Esophagus squamous epithelium (tissue), 5 donors: ENCODE measurements at places on chromosomes 3 and 15.

- no peak for DNase-seq
These were observed 19.9 kb downstream of the RPLP1 start for GRCh38 chr15:69472562-69472961.

- no peak for DNase-seq
These were observed 8.5 kb downstream of the IREB2 start for GRCh38 chr15:78446551-78446950.

DNA sequence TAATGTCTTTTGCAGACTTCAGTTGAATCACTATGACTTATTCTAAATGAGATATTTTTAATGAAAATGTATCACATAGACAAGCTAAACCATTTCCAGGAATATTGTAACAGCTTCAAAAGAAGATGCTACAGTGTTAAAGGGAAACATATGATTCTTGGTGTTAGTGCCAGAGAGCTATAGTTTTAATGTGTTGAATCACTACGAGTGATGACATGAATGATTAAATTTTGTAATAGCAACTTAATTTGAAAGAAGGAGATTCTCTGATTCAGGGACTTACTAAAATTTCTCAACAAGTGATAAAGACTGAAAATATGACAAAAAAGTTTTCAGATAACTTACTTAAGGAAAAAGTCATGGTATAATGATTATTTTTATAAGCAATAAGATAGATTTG lies 267.3 kb upstream of the SLITRK3 start:
- no peak for DNase-seq

- DNase-seq, result no peak
These were observed 19.7 kb downstream of the SLC6A20 start for GRCh38 chr3:45776611-45777010.

DNA sequence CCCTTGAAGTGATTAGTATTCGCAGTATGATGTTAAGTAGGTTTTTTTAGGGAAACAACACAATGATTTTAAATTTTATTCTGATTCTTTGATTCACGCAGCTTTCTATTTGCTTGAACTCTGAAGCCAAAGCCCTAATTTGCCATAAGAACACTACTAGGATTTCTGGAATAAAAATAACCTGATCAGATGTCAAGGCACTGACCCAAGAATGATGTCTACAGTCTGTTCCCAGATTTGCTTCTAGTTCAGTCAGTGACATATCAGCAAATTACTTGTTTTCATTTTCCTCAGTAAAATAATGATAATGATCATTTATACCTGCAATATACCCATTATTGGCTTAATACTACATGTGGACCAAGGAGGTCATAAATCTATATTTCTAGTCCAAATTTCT lies 179.5 kb upstream of the EIF1B start:
- DNase-seq, result no peak

- no peak for DNase-seq
These were observed 216.2 kb upstream of the UBE2E1 start for GRCh38 chr3:23589602-23590001.

DNA sequence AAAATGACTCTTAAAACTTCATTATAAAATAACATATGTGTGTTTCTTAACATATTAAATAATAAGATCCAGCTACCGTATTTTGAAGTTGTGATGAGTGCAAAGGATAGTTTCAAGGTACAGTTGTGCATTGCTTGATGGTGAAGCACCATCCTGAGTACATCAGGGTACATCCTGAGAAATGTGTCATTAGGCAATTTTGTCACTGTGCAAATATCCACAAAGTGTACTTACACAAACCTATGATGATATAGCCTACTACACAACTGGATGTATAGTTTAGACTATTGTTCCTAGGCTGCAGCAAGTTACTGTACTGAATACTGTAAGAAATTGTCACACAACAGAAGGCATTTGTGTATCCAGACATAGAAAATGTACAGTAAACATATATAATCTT lies 20.8 kb upstream of the TM4SF1 start:
- no peak for DNase-seq

GRCh38 chr3:152038490-152038889 lies 165.0 kb downstream of the SUCNR1 start:
- no peak for DNase-seq

DNA sequence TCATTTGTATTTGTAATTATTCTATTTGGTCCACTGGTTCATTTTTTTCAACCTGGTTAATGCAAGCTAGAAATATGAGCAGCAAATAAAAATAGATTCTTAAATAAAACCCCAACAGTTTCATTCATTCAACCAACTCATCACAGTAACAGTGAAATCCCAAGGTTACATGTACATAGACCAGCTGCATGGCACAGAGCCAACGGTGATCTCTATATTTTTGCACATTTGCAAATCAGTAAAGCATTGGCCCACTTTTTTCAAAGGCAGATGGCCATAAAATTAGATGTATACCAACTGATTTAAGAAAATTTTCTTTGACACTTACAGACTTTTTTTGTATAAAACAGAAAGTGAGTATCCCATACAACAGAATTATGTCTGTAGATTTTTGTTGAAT lies 49.3 kb downstream of the STRIT1 start:
- DNase-seq, result no peak

DNA sequence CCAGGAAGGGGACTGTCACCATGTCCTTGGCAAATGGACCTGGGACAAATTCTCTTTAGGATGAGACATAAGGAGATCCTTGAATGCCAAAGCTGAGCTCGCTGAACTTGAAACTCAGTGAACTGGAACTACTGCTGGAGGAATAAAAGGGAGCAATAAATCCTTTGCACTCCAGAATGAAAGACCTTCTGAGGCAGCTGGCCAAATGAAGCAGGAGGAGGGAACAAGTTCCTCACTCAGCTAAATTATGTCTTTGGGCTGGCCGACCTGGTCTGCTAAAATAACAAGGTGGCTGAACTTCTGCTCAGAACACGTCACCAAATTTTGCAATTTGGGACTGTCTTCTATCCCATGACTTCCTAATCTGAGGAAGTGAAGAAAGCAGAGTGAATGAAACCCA lies 314.7 kb downstream of the LPP start:
- no peak for DNase-seq

- no peak for DNase-seq
These were observed 153.4 kb downstream of the FBLN2 start for GRCh38 chr3:13702286-13702685.

DNA sequence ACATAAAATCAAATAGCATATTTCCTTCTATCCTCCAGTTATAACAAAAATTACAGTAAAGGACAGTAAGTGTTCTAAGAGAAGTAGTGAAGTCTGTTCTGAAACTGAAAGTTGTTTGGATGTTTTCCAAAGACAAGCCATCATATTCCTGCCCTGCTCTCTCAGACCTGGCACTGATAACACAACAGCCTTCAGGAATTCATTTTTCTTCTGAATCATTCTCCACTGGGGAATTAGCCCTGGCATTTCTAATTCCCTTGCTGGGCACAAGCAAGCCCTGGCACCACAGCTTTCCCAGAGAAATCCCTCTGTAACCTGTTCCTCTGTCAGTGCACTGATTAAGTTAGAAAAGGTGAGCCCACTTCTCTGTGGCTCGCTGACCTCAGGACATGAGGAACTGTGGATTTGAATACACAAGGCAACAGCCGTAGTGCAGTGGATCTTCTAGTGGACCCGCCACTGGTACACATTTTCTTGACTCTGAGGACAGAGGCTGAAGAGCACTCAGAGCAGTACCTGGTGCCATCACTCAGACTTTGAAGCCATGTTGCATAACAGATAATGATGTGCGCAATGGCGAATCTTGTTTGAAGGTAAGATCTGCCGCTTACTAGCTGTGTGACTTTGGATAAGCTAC lies 61.6 kb downstream of the WWTR1 start:
- no peak for DNase-seq

- no peak for DNase-seq
These were observed 14.6 kb downstream of the ADAMTS9 start for GRCh38 chr3:64673159-64673715.

DNA sequence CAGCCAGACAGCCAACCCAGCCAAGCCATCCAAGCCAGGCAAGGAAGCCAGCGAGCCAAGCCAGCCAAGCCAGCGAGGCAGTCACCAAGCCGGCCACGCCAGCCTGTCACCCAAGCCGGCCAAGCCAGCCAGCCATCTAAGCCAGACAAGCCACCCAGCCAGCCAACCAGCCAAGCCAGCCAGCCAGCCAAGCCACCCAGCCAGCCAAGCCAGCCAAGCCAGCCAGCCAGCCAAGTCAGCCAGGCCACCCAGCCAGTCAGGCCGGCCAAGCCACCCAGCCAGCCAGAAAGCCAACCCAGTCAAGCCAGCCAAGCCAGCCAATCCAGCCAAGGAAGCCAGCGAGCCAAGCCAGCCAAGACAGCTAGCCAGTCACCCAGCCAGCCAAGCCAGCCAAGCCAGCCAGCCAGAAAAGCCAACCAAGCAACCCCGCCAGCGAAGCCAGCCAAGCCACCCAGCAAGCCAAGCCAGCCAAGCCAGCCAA lies 201.2 kb downstream of the GOLGA6L6 start:
- DNase-seq, result no peak

GRCh38 chr3:67318162-67318561 lies 320.1 kb downstream of the KBTBD8 start:
- no peak for DNase-seq

DNA sequence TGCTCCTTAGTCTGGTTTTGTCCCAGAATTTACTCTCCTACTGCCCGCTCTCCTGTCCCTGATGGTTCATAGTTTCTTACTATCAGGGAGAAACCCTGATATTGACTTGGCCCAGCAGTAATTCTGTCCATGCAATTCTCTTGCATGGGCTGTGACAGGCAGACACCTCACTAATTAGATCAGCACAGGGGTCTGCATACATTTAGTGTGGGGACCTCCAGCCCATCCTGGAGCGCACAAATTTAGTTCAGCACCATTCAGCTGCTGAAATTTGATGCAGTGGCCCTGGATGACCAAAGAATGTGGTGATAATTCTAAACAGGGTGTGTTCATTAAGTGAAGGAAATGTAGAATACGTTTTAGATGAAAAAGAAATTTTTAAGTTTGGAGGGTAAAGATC lies 555.5 kb upstream of the TBL1XR1 start:
- no peak for DNase-seq

- no peak for DNase-seq
These were observed 733.5 kb downstream of the NTRK3 start for GRCh38 chr15:87522997-87523396.

DNA sequence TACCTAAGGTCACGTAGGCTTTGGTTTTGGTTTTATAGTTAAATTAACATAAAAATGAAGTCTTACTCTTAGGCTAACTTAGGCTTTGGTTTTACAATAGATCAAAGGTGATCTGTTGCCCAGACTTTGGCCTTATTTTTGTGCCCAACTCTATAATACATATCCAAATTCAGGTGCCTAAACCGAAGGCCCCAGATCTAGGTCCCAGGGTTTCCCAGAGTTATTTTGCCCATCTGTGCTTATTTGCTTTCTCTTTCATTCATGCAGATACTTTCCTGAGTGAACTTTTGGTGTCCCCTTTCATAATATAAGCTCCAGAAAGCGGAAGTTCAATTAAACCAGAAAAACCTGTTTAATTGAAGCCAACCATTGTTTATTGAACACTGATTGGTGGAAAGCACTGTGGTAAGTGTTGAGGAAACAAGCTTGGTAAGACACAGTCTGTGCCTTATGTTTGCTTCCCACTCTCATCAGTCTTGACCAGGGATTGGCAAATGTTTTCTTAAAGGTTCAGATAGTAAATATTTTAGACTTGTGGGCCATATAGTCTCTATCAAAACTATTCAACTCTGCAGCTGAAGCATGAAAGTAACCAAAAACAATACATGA lies 209.7 kb downstream of the WDR72 start:
- no peak for DNase-seq

DNA sequence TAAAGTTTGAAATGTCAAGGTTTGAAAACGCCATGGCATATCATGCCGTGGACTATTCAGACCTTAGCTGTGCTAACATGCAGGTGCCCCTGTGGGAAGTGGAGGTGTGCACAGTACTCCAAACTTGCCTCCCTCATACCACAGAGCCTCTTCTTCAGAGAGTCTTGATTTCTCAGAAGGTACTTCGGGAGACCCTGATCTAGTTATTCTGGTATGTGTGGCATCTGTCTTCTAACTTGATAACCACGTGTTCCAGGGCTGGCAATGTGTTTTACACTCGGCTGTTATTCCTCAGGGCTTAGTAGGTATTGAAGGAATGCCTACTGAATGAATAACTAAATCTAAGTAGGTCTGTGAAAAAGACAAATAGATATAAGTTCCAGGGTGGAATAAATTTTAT lies 309.9 kb downstream of the CLSTN2 start:
- no peak for DNase-seq

GRCh38 chr3:99602183-99602582 lies 36.2 kb upstream of the COL8A1 start:
- DNase-seq, result no peak

- DNase-seq, result no peak
These were observed 68.3 kb downstream of the GALK2 start for GRCh38 chr15:49238342-49238741.

- DNase-seq, result no peak
These were observed 22.7 kb downstream of the ATP6V1A start for GRCh38 chr3:113769551-113769950.

- no peak for DNase-seq
These were observed 85.5 kb downstream of the DMXL2 start for GRCh38 chr15:51536965-51537574.

GRCh38 chr15:100772892-100773520 lies 106.6 kb upstream of the ALDH1A3 start:
- DNase-seq, result no peak

GRCh38 chr3:128226795-128227395 lies 73.6 kb downstream of the EEFSEC start:
- DNase-seq, result no peak

DNA sequence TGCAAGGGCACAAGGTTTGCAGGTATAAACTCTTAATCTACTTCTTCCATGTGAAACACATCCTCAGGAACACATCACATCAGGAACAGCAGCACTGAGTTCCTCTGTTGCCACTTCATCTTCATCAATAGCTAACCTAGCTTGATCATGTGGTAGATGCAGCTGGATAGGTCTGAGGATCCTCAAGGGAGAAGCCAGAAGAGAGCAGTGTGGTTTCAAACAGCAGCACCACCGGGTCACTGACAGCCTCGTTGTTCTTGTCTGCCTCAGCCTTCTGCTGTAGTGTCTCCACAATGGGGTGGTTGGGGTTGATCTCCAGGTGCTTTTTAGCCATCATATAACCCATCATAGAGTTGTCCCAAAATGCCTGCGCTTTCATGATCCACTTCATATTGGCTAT lies 58.8 kb downstream of the ADAM10 start:
- no peak for DNase-seq

GRCh38 chr3:141127344-141128125 lies 76.4 kb downstream of the SPSB4 start:
- no peak for DNase-seq

DNA sequence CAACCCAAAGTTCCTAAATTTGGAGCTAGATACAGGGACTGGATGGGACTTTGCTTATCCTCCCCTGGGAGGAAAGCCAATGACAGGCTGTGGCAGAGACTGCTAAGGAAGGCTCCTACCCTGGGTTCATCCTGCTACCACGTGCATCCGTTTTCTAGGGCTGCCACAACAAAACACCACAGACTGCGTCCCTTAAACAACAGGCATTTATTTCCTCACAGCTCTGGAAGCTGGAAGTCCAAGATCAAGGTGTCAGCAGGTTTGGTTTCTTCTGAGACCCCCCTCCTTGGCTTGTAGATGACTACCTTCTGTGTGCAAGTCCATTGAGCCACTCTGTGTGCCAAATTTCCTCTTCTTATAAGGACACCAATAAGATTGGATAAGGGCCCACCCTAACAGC lies 263.9 kb downstream of the FAM43A start:
- no peak for DNase-seq
